Activated CD4-positive, alpha-beta T cell treated with anti-CD3 and anti-CD28 coated beads, Interleukin-2, amount 50 U/mL, for 4 hours (primary cell): ENCODE measurements at places on chromosomes 1 and 21.

GRCh38 chr1:165826565-165827267, 698 bp upstream of the UCK2 start:
- DNase-seq, result no peak

- DNase-seq, result no peak
Measured at GRCh38 chr1:224267925-224268324, 62.0 kb downstream of the NVL start.

DNA sequence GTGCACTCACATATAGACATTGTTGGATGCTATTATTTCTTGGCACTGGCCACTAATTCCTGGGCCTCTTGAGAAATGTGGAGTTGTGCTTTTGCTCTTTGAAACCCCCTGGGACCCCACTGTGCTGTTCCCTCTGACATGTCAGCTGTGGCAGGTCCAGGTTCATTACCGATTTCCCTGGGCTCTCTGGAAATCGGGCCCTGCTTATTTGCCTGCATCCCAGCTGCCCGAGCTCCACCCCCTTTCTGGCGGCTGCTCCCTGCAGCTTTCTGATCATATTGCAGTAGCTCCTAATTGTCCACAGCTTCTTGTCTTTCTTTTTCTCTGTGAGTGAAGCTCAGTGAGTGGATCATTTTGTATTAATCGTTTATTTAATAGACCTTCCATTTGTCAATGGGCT, 183.7 kb upstream of the FAM78B start:
- DNase-seq, result no peak

GRCh38 chr1:178500936-178501554, 4.3 kb upstream of the CLEC20A start:
- DNase-seq, result no peak

DNA sequence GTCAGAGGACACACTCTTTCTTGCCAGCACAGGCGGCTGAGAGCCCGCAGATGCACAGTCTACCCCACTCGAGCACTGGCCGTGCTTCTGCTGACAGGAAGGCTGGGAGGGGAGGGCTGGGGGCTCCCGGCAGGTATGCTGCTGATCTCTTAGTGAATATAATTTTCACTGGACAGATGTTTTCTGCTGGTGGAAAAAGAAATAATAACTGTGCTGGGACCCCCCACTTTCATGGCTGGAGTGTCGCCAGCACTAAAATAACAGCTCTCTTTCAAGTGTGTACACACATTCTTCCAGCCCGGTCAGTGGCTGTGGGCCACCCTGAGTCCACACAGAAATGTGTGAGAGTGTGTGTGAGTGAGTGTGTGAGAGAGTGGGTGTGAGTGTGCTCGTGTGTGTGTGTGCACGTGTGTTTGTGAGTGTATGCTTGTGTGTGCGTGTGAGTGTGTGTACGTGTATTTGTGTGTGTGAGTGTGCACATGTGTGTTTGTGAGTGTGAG, 167.7 kb upstream of the USP24 start:
- DNase-seq, result no peak

DNA sequence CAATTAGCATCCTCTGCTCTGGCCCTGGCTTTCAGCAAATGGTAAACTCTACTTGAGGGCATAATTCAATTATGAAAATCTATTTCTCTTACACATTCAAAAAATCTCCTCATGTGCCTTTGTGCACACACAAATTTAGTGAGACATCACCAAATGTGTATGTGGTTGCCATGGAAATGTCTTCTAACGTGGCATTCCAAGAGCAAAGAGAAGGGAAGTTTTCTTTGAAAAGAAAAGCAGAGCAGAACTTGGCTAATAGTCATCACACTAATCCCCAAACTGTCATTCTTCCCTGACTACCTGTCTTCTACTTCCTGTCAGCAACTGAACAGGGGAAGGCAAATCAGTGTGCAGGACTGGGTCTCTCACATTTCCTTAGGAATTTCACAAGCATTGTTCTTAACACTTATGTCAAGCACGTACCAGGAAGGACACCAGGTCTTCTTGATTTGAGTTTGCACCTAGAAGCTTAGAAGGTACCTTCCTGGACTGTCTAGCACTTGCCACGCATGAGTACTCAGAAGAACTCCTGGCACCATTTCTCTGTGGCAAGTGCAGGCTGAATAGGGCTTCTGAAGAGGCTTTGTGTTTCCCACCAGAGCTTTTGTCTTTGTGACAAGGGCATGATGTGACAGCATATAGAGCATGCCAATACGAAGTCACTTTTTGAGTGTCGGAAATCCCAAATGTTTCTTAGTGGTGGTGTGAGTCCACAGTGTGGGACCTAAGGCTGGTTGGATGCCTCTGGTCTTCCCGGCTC, 32.3 kb downstream of the MAN1C1 start:
- no peak for DNase-seq

GRCh38 chr1:82560566-82560965, 759.8 kb downstream of the ADGRL2 start:
- DNase-seq, result no peak

DNA sequence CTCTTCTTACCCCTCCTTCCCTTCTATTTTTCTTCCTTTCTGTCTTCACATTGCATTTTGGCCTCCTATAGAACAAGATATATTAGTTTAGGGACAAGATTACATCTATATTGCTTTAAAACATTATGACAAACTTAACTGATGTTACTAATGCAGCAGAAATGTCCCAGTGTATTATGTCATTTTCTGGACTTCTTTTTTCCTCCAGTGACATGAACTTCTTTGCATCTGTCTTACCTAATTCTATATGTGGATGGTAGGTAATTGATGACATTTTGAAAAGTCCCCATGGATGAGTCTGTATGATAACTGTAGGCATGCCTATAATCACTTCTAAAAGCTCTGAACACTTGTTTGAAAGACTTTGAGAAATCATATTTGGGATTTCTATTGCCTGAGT, 89.5 kb downstream of the FNBP1L start:
- no peak for DNase-seq

DNA sequence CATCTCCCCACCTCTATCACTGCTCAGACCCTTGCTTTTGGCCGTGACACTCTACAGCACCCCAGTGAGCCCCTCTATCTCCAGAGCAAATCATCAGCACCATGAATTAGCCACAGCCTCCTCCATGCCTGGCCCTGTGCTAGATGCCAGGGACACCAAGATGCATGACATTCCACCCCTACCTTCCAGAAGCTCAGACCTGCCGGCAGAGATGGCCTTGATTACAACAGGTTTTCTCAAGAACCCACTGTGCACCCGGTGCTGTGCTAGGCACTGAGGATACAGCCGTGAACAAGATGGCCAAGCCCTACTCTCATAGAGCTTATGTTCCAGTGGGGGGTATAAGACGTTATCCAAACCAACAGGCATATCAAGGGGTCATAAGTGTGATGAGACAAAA, 30.6 kb downstream of the CDK18 start:
- no peak for DNase-seq

DNA sequence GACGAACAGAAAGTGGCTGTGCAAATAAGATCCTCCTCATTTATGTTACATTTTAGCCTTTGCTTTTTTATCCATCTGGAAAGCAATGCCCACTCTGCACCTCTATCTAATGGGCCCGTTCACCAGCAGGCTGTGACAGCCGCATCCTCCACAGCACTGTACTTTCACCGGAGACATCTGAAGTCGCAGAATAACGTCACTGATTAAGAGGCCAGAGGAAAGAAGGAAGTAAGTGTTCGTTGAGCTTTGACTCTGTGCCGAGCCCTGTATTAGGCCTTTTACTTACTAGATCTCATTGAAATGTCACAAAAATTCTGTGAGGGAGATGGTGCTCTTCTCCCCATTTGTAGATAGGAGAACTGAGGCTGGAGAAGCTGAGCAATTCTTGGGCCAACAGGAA, 62.3 kb downstream of the KAZN start:
- no peak for DNase-seq

DNA sequence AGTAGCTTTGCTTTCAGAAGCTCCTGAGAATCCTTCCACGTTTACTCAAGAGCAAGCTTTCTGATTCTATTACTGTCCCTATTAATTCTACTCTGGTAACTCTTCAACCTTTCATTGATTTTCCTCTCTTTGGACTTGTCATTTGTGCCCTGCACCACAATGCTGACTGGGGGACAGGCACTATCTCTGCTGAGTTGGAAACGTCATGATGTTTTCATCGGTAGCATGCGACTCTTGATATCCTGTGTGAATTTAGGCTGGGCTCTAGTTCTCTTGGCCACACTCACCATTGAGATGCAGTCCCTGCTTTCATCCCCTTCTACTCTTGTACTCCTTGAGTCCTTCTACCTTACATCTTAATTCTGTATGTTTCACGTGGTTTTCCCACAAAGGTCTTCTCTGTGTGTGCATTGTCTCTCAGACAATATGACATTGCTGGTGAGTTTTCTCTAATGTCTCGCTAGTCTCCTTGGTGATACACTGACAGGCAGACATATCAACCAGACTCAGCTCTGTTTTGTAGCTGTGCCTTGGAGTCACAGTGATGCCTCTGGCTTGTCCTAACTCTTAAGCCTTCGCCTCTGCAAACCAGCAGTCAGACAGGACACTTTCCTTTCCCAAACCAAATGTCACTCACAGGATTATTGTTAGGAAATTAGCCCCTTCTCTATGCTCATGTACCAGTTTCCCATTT, 223.6 kb upstream of the ADGRL2 start:
- DNase-seq, result no peak

GRCh38 chr1:193358419-193358818, 172.0 kb upstream of the B3GALT2 start:
- no peak for DNase-seq
